ENCODE measurements at places on chromosomes 12 and 14.
A peak's percentile ranks its signal among the peaks of the same experiment; 100 is the strongest.

- DNase-seq = no peak
Observed at GRCh38 chr12:7145671-7146070, 15.5 kb downstream of the CLSTN3 start.

DNA sequence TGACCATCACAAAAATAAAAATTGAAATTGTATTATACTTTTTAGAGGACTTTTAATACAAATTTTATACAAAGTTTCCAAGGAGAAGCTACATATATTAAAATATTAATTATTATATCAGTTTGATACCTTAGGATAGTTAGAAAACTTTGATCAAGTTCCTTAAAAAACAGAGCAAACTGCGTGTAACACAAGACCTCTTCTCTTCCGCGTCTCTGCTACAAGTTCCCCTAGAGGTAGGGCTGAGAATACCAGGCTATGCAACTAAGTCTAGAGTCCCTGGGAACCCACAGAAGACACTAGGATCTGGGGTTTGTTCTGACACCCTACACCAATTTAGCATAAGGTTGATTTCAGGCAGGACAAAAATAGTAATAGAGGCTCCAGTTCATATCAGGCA lies 319.0 kb downstream of the FOXG1 start:
- no peak for DNase-seq

DNA sequence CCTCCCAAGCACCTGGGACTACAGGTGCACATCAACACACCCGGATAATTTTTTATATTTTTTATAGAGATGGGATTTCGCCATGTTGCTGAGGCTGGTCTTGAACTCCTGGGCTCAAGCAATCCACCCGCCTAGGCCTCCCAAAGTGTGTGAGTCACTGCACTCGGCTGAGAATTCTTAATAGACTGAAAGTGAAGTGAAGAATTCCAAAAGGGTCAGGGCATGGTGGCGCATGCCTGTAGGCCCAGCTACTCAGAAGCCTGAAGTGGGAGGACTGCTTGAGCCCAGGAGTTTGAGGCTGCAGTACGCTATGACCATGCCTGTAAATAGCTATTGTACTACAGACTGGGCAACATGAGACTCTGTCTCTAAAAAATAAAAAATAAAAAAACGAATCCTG lies 43.7 kb downstream of the TCHP start:
- DNase-seq = no peak

DNA sequence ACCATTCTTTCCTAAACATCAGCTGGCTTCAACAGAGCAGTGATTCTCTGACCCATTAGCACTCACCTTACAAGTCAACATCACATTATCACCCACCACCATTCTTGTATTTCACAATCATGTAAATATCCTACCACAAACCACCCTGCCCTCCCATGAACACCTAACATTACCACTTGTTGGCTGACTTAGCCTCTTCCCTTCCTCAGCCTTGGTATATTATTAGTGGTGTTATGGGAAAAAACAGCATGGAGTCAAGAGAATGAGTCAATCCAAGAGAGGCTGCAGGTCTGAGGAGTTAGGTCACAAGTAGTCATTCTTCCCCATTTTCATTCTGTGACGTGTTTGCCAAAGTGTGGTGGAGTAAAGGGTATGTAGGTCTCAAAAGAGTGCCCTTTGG lies 22.3 kb upstream of the MGP start:
- DNase-seq = no peak

DNA sequence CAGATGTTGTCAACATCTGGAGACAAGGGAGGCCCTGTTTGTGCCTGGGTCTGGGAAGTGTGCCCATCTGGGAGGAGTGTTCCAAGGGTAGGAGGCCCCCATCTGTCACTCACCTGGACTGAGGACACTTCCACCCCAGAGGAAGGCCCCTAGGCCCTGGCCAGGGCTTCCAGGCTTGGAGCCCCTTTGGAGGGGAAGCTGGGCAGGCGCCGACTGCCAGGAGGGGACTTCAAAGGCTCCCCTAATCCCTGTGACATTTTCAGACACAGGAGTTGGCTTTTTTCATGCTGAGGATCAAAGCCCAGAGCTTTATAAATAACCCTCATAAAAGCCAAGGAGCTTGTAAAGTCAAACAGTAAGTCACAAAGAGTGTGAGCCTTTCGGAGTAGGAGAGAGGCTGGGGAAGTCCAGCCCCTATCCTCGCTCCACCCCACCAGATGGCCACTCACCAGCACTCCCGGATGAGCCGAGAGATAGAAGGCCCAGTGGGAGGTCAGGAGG lies 17.6 kb upstream of the FAM222A start:
- no peak for DNase-seq

GRCh38 chr12:27236498-27236897 lies 7.6 kb upstream of the STK38L start:
- no peak for DNase-seq

DNA sequence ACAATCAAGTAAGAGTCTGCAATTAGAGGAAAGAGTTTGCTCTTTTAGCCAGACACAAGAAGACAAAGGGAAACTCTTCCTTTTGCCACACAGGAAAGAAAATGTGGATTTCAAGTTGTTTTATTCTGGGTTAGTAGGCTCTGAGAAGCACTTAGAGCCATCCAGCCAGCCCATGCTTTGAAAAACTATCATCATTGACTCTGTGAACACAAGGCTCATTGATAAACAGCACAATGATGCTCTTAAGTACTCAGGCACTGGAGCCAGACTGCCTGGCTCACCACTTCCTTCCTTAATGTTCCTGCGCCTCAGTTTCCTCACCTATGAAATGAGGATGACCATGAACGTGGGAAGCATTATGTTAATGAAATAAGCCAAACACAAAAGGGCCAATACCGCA lies 150.2 kb upstream of the EEA1 start:
- DNase-seq = no peak

- no peak for DNase-seq
Observed at GRCh38 chr12:108722992-108723766, 8.1 kb downstream of the CORO1C start.

GRCh38 chr12:88775742-88776151 lies 195.5 kb upstream of the KITLG start:
- no peak for DNase-seq

DNA sequence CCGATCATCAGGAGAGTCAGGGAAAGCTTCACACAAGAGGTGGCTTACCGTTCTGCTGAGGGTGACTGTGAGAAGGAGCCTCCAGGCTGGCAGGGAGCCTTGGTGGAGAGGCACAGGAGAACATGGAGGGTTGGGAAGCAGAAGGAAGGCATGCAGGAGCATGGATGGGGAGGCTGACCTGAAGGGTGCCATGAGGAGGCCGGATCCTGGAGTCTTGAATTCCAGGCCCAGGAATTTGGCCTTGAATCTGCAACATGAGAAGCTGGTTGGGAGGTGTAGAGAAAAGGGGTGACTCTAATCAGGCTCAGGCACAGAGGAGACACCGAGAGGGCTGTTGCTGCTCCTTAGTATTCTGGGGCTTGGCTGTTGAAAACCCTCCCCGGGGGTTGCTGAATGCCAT lies 130.2 kb downstream of the PELI2 start:
- DNase-seq = no peak

DNA sequence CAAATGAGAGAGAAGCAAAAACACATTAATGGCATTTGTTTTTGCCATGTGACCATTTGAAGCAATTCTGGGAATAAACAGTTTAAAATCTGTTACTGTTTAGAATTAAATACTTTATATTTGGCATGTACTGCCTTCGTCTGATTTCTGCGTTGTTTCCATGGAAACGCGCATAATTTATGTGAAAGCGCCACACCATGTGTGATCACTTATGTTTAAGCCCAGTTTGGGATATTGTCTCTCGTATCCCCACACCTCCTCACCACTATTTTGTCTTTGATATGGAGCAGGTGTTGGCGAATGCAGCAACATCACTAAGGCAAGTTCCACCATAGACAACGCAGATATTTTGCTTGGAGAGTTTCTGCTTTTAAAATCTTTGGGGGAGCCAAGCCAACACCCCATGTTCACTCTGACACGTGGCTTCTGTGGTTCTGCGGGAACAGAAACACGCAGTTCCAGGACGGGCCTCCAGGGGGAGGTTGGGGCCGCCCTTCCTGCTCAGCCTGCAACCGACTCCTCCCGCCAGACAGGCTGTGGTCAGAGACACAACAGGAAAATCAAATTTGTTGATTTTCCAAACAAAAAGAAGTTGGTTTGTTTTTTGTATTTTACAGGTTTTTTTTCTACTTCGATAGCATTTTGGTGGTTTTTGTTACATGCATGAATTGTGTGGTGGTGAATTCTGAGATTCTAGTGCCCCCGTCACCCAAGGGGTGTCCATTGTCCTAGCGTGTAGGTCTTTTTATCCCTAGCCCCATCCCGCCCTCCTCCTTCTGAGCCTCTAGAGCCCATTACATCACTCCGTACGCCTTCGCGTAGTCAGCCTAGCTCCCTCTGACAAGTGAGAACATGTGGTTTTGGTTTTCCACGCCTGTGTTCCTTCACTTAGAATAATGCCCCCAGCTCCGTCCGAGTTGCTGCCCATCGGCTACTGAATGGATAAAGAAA lies 101.9 kb upstream of the SFSWAP start:
- DNase-seq = peak; percentile 45

- no peak for DNase-seq
Observed at GRCh38 chr14:37610945-37611523, 15.6 kb downstream of the TTC6 start.

DNA sequence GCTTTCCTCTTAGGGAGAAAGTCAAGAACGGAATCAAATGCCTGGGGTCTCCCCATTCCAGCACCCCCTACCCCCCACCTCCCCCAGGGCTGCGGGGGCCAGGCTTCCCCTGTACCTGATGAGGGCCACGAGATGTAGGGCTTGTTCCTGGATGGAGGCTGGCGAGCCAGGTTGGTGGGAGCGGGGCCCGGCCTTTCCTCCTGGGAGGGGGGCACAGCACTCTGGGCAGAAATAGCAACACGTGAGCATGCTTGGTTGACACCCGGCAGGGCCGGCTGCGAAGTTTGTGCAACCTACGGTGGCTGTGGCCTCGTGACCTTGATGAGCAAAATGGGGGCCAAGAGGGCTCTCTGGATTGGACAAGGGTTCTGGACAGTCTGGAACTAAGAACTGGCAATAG lies 15.7 kb downstream of the AMN start:
- no peak for DNase-seq

DNA sequence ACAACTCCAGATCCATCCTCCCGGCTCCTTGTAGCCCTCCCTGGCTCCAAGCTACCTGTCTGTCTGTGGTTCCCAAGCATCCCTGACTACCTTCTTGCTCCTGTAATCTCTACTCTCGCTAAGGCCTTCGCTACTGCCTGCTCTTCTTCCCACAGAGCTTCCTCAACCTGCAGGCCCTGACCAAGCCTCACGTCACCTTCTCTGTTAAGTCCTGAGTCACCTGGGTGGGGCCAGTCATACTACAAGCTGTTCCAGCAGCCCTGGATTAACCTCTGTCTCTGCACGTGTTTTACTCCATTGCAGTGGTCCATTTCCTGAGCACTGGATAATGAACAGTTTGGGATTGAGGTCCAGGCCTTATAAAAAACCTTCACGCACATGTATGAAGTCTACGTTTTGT lies 770.7 kb downstream of the BCL11B start:
- no peak for DNase-seq

GRCh38 chr12:51593539-51593938 lies 2.5 kb downstream of the SCN8A start:
- no peak for DNase-seq

DNA sequence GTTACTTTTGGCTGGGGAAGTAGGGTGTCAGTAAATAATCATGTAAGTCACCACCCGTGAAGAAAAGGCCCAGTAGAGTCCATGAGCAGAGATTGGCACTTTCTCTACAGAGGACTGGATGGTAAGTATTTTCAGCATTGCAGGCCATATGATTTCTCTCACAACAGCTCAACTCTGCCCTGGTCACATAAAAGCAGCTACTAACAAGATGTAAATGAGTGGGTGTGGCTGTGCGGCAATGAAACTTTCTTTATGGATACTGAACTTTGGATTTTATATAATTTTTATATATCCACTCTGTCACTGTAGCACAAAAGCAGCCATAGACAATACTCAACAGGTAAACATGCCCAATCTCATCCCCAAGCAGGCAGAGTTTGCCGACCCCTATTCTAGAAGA lies 343.6 kb downstream of the GLT1D1 start:
- no peak for DNase-seq

- DNase-seq = no peak
Observed at GRCh38 chr14:21874167-21874566, 200.5 kb upstream of the OR4E1 start.

DNA sequence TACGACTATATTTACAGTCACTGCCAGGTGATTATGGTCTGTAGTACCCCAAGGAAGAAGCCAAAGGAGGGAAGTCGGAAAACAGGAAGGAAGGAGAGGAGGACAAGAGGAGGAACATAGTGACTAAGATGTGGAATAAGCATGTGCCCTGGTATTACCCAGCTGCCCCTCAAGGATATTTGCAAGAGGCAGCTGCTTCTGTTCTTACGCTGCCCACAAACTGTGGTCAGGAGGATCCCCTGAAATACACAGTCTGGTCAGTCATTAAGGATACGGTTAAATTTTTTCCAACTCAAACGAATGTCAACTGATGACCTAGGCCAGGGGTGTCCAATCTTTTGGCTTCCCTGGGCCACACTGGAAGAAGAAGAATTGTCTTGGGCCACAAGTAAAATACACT lies 126.5 kb downstream of the CMAS start:
- DNase-seq = no peak

- no peak for DNase-seq
Observed at GRCh38 chr12:71958056-71958455, 19.4 kb downstream of the TPH2 start.

DNA sequence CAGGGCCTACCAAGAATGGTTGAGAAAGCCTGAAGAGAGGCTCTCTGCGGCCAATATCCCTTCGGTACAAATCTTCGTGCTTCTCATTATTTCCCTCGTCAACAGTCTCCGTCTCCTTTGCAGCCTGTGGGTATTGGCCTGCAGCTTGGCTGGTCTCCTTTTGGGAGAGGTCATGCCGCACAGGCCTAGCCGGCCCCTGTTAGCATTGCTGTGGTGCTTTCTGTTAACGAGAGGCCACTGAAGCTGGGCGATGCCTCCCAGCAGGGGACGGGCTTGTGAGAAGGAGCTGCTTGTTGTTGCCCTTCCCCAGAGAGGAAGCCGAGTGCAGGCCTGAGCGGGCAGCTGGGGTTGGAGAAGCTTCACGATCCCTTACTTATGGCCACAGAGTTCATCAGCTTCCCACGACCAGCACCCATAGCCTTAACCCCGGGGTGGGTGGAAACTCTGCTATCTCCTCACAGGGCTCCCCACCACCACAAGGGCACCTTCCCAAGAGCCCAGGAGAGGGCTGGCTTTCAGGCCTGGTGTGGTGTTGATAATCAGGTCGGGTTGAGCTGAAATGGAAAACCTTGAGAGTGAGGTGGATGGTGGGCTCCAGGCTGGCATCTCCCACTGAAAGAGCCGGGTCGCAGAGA lies 228.6 kb downstream of the ZFP36L1 start:
- no peak for DNase-seq

- DNase-seq = no peak
Observed at GRCh38 chr12:131380965-131381705, 329.8 kb upstream of the SFSWAP start.

GRCh38 chr12:13211191-13211858 lies 14.8 kb downstream of the EMP1 start:
- no peak for DNase-seq

DNA sequence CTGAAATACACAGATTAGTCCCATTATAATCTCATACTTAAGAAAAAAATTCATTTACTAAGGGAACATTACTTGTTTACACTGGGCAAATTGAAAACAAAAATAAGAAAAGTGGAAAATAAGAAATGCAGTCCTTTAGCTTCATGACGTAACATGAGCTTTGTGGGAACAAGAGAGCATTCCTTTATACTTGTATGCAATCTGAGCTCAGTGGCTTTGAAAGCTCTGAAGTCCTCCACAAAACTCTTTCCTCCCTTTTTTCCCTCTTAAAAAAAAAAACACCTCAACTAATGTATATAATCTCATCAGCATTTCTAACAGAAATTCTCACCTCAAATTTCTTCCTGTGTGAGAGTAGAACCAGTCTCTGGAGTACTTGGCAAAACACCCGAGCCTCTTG lies 76.9 kb upstream of the OTX2 start:
- DNase-seq = no peak
